ENCODE measurements at places on chromosomes 12 and 14. TPM values are rescaled to one million over a fixed set of nuclear protein-coding genes. Genes with fewer than 3 reads are reported as not detected.
A peak's percentile ranks its signal among the peaks of the same experiment; 100 is the strongest.

- no peaks in the 10 kb centered on the region for H3K36me3 ChIP-seq
- no peaks in the 10 kb centered on the region for H3K4me1 ChIP-seq
- no peak for DNase-seq
- H3K4me3 ChIP-seq = no peak overlapping the region
- H3K27ac ChIP-seq = no peak overlapping the region
Observed at GRCh38 chr12:40137252-40137651, 31.4 kb upstream of the SLC2A13 start.

DNA sequence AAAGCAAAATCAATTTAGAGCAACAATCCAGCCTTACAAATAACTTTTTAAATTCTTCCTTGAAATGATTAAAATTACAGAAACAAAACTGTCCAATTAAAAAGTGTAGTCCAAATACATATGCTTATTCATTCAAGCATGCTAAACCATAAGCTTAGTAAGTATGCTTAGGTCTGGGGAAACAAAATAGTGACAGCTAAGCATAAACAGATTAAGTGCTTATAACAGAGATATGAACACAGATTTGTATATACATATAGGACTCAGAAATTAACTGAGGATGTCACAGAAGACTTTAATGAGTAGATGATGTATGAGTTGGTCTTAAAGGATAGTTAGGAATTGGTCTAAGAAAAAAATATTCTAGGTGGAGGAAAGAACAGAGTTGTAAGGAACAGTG lies 41.8 kb downstream of the SCAF11 start:
- peaks cover 28% of the 10 kb centered on the region for H3K36me3 ChIP-seq
- peaks cover 58% of the 10 kb centered on the region for H3K4me1 ChIP-seq
- H3K27me3 ChIP-seq = no peaks in the 10 kb centered on the region
- no peak overlapping the region for H3K4me3 ChIP-seq
- no peak for DNase-seq
- no peak overlapping the region for H3K27ac ChIP-seq

- DNase-seq = no peak
- peaks cover 29% of the 10 kb centered on the region for H3K4me1 ChIP-seq
- no peaks in the 10 kb centered on the region for H3K36me3 ChIP-seq
Observed at GRCh38 chr14:99380991-99381687, 99.5 kb downstream of the SETD3 start.

DNA sequence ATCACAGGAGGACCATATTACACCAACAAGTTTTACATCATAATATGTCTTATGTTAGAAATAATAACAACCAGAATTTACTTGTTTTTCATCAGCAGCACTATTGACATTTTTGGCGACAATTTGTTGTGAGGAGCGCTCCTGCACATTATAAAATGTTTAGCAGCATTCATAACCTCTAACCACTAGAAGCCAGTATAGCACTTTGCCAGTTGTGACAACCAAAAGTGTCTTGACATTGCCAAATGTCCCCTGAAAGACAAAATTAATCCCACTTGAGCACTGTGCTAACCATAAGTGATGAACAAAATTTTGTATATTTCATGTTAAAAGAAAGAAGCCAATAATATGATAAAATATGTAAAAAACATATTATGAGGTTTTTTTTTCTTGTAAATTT lies 356.9 kb upstream of the LMO3 start:
- H3K27me3 ChIP-seq = peaks cover 4% of the 10 kb centered on the region
- no peak for DNase-seq
- no peaks in the 10 kb centered on the region for H3K36me3 ChIP-seq

GRCh38 chr12:64736771-64737170 lies 22.4 kb downstream of the GNS start:
- peaks cover 43% of the 10 kb centered on the region for H3K4me1 ChIP-seq
- peaks cover 42% of the 10 kb centered on the region for H3K36me3 ChIP-seq
- H3K27me3 ChIP-seq = no peaks in the 10 kb centered on the region
- DNase-seq = no peak
- no peak overlapping the region for H3K4me3 ChIP-seq
- no peak overlapping the region for H3K27ac ChIP-seq

DNA sequence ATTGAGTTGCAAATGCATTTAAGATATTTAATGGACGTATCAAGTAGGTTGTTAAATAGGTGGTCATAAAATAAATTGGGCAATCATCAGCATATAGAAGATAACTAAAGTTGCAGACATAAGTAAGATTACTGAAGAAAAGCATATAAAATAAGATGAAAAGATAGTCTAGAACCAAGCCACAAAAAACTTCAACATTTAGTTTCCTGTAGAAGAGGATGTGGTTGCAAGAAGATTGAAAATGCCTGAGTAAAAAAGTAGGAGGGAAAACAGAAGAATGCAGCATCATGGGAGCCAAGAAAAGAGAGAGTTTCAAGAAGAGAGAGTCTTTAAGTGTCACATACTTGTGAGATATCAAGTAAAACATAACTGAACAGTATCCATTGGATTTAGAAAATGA lies 17.6 kb upstream of the SLC16A7 start:
- H3K27ac ChIP-seq = no peak overlapping the region
- H3K36me3 ChIP-seq = no peaks in the 10 kb centered on the region
- no peak overlapping the region for H3K4me3 ChIP-seq

DNA sequence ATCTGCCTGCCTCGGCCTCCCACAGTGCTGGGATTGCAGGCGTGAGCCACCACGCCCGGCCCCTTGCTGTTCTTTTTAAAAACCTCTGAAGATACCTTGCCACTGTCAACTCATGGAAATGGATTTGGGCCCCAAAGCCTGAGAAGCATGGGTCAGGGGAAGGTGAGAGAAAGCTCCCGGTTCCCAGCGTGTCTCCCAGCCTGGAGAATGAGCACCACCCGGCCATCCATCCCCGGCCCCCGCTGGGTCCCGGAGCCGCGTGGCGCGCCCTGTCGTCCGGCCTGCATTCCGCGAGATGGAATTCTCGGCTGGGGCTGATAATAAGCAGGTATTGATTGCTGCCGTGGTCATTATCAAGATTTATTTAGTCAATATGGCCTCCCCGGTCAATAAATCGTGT lies 126.5 kb upstream of the MYL2 start:
- no peak for DNase-seq
- peaks cover 30% of the 10 kb centered on the region for H3K27me3 ChIP-seq
- no peak overlapping the region for H3K4me3 ChIP-seq

- H3K4me1 ChIP-seq = peaks cover 88% of the 10 kb centered on the region
- no peaks in the 10 kb centered on the region for H3K27me3 ChIP-seq
- H3K4me3 ChIP-seq = no peak overlapping the region
- no peak for DNase-seq
- peak overlapping the region; percentile 93 for H3K27ac ChIP-seq
Observed at GRCh38 chr14:61574514-61574807, 120.9 kb upstream of the HIF1A start.

DNA sequence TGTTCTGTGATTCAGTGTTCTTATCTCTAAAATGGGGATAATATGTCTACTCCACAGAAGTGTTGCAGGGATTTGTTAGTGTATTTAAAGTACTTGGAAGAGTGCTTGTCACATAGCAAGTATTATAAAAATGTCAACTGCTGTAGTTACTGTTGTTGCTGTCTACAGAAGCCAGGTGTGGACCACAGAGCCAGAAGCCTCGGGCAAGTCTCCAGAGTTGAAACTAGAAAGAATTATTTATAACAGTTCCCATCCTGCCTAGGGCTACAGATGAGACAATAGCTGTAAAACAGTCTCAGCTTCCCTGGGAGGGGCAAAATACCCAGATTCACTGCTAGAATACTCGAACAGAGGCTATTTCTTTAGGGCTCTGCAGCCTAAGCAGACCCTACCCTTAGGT lies 55.4 kb upstream of the FUT8 start:
- H3K27ac ChIP-seq = no peak overlapping the region
- peaks cover 4% of the 10 kb centered on the region for H3K4me1 ChIP-seq
- DNase-seq = no peak
- H3K27me3 ChIP-seq = no peaks in the 10 kb centered on the region

DNA sequence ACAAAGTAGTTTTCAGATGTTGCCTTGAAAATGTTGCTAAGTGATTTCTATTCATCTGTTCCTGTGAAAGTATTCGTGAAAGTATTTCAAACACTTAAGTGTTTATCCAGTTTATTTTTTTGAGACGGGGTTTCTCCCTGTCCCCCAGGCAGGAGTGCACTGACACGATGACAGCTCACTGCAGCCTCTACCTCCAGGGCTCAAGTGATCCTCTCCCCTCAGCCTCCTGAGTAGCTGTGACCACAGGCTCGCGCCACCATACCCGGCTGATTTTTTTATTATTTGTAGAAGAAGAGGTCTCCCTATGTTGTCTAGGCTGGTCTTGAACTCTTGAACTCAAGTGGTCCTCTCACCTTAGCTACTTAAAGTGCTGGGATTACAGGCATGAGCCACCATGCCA lies 1.7 kb downstream of the ZDHHC17 start:
- peak overlapping the region; percentile 99 for H3K27ac ChIP-seq
- peaks cover 50% of the 10 kb centered on the region for H3K4me1 ChIP-seq
- H3K4me3 ChIP-seq = peak overlapping the region; percentile 96
- H3K27me3 ChIP-seq = no peaks in the 10 kb centered on the region

DNA sequence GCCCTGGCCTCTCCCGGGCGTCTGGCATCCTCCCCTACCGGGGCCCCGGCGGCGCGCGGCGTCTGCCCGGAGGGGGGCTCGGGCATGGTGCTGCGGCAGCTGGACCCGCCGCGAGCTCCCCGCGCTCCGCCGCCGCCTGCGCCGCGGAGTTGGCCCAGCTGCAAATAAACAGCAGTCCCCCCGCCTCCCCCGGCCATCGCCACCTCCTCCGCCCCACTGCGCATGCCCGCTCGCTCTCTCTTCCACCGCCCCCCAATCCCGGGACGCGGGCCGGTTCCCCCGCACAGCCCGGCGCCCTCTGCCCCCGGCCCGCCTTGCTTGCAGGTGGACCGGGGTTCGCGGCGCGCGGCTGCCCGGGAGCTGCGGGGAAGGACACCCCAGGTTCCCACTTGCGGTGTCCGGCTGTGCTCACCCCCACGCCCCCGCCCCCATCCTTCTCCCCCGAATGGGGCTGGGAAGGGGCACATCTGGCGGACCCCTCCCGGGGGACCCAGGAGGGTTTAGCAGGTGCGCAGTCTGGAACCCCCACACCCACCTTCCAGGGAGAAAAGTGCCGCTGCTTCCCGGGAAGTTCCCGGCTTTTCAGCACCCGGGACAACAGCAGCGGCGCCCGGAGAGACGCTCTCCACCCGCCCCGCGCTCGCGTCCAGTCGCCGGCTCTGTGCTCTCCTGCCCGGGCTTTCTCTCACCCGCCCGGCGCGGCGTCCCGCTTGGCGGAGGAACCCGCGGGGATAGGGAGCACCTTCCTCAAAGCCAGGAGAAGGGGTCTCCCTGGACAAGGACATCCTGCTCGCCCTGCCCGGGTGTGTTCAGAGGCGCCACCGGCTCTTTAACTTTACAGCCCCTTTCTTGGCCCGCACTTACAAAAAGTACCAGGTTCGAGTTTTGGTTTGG lies at the start of gene TMTC1:
Gene TMTC1 (minus strand): TSS at position 170 of the 894 bp plus-strand sequence. CDS start 191 bp downstream, outside the sequence.
- H3K4me3 ChIP-seq = peak within 1 kb of the TSS; percentile 90
- peak; percentile 91 for DNase-seq
- H3K27ac ChIP-seq = peak within 1 kb of the TSS; percentile 90

DNA sequence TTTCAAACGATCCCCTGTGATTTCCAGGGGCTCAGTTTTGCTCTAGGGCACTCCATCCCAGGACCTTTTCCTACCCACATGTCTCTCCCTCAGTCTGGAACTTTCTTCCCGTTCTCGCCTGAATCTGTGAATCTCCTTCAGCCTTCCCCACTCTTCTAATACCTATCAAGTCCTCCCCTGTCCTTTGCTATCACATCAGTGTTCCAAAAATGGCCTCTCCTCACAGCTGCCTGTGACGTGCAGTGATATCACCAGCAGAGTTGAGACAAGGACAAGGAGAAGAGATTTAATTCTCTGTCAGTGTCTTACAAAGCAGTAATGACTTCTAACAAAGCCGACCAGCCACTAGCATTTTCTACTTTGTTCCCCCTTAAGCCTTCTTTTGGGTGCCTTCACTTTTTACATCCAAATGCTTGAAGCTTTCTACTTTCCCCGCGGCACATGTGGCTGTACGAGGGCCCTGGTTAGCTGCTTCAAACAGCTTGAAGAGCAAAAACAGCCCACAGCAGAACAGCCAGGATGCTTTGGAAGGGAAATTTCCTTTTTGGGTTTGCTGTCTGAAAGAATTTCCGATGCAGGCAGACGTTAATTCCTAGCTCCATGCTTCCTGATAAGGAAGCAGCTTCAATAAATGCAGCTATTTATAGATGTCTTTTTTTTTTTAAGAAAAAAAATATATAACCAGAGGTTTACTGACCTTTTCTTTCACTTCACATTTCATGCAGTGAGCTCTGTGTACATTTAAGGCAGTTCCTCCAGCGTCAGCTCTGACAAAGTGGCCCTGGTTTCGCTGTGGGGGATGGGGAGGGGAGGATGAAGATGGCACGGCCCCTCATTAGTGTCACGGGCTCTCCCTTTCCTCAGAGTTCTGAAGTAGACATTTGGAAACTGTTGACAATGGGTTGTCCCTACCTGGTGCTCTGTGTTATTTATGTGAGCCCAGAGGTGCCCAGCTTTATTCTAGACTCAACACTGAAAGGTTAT lies 109.3 kb downstream of the ETV6 start:
- H3K4me1 ChIP-seq = peaks cover 79% of the 10 kb centered on the region
- H3K36me3 ChIP-seq = peaks cover 6% of the 10 kb centered on the region
- H3K27me3 ChIP-seq = no peaks in the 10 kb centered on the region
- H3K27ac ChIP-seq = peak overlapping the region; percentile 95

GRCh38 chr12:112971248-112971647 lies 7.1 kb upstream of the OAS2 start:
- DNase-seq = no peak
- H3K36me3 ChIP-seq = no peaks in the 10 kb centered on the region
- H3K27me3 ChIP-seq = no peaks in the 10 kb centered on the region
- no peak overlapping the region for H3K27ac ChIP-seq
- H3K4me3 ChIP-seq = no peak overlapping the region

DNA sequence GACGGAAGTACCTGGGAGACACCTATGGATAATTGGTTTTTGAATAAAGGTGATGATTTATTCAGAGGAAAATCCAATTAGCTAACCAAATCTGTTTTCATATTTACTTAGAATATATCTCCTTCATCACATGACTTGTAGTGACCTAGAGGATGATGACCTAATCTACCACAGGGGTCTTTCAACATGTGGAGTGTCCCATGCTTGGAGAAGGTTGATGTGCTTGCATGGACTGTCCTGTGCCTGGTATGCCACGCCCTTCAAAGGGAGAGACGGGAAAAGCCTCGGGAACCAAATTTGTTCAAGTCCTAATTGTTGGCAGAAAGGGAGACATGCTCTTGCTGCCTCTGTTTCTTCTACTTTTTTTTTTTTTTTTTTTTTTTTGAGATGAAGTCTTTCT lies 11.8 kb upstream of the PAPLN start:
- DNase-seq = no peak
- no peaks in the 10 kb centered on the region for H3K27me3 ChIP-seq
- peaks cover 51% of the 10 kb centered on the region for H3K4me1 ChIP-seq
- no peak overlapping the region for H3K27ac ChIP-seq

- H3K4me3 ChIP-seq = no peak overlapping the region
- no peak overlapping the region for H3K27ac ChIP-seq
- peaks cover 4% of the 10 kb centered on the region for H3K4me1 ChIP-seq
Observed at GRCh38 chr14:96162741-96163140, 41.9 kb upstream of the BDKRB2 start.

The NFE2 gene
- total RNA-seq = not detected

The KRT6C gene
- not detected for total RNA-seq

The SDR9C7 gene
- total RNA-seq = not detected

The SLC6A15 gene
- not detected for total RNA-seq

The R3HDM2 gene
- total RNA-seq = 43.4 TPM

The SOAT2 gene
- total RNA-seq = not detected

The VWF gene
- 0.07 TPM for total RNA-seq

Data from chondrocyte (in vitro differentiated cells).